ENCODE measurements at places on chromosomes 16 and 17.
A peak's percentile ranks its signal among the peaks of the same experiment; 100 is the strongest.

GRCh38 chr16:87729266-87729954 is 36.4 kb downstream of the KLHDC4 start:
- DNase-seq, result no peak

GRCh38 chr17:64270885-64271284 is 7.8 kb upstream of the TEX2 start:
- no peak for DNase-seq

DNA sequence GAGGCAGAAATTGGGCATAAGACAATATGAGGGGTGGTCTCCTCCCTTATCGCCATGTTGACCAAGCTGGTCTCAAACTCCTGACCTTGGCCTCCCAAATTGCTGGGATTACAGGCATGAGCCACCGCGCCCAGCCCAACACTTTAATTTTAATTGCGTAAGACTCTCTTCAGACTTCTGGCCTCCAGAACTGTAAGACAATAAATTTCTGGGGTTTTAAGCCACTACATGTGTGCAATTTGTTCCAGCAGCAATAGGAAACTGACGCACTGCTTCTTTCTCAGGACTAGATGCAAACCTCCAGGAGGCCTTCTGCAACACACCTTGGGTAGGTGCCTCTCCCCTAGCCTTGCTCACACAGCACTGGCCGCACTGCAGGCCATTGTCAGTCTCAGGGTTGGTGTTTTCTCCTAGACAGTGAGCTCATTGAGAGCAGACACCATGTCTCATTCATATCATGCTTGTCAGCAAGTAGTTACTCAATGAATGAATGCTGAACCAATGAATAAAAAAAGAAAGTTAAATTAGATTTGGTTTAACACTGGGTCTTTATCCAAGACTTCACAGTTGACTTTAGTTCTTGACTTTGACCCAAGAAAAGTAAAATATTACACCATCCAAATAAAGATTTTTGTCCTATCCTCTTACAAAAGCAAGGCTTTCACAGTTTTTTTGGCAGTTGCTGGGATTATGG is 5.5 kb upstream of the ACSF2 start:
- DNase-seq, result no peak

DNA sequence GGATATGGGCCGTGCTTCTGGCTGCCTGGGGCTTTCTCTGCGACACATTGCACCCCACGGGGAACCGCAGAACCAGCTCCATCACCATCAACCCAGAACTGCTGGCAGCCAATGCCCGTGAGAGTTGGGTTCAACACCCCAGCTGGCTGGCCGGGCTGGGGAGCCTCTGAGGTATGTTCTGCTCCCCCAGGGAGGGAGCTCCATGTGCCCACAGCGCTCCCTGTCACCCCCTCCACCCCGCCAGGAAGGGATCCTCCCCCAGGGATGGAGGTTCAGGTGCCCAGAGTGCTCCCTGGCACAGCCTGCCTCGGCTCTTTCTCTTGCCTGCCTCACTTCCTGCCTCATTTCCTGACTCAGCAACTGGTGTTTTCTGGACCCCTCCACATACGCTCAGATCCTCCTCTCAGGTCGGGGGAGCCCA is 24.2 kb upstream of the MPRIP start:
- no peak for DNase-seq

DNA sequence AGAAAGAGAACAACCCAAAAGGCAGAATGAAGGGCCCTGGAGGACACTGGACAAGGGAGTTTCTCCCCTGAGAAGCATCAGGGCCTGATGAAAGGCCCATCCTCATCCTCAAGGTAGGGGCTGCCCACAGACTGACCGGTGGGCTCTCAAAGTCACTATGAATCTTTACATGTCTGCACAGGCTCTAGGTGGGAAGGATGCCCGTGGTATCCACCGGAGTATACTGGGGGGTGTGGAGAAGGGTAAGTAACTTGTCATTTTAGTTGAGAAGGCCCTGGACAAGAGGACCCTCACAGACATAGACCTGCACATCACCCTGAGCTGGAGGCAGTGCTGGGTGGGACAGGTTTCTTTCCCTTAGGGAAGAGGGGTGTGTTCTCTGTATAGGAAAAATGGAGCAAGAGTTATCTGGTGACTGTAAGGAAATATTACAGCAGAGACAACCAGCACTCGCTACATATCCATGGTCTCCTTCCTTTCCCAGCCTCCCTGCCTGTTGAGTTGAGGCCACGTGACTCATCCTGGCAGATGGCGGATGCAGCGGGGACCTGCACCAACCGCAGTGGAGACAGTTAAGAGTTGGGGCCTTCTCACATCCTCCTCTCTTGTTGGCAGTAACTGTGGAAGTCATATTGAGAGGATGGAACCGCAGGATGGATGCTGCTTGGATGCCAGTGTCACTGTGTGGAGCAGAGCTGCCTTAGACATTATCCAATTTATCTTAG is 45.6 kb upstream of the KCNJ12 start:
- DNase-seq, result no peak

GRCh38 chr17:29126268-29126930 is 53.8 kb downstream of the MYO18A start:
- no peak for DNase-seq

- no peak for DNase-seq
Observed at GRCh38 chr16:72313903-72314302, 141.9 kb upstream of the PMFBP1 start.

GRCh38 chr17:83057397-83057761 is 22.0 kb upstream of the METRNL start:
- no peak for DNase-seq

- no peak for DNase-seq
Observed at GRCh38 chr17:53344778-53345177, 477.9 kb upstream of the KIF2B start.

GRCh38 chr16:89334988-89335802 is 117.7 kb downstream of the ZNF778 start:
- no peak for DNase-seq

DNA sequence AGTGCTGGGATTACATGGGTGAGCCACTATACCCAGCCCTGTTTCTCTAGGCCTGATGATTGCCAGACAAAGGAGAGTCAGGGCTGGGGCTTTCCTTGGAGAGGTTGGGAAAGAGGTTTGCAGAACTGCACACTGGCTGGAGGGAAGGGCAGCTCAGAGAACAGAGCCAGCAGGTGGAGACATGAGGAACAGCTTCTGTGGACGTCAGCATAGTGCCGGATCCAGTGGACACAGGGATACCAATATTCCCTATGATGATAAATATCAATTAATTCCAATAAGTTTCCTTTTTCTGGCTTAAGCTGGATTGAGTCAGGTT is 43.2 kb upstream of the SCNN1B start:
- DNase-seq, result no peak

- no peak for DNase-seq
Observed at GRCh38 chr17:42178817-42179216, 2.1 kb downstream of the KCNH4 start.

DNA sequence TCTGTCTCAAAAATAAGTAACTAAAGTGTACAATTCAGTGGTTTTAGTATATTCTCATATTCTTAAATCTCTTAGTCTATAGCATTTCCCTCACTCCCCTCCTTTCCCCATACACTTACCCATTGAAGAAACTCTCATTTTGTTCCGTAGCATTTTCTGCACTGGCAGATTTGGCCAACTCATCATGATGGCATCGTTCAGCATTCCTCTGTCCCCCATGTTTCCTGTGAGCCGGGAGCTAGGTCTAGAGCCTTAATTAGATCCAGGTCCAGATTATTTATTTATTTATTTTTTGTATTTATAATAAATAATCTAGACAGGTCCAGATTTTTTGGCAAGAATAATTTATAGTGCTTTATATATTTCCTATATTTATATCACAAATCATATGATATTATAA is 31.0 kb downstream of the HEATR3 start:
- DNase-seq, result peak; percentile 52

DNA sequence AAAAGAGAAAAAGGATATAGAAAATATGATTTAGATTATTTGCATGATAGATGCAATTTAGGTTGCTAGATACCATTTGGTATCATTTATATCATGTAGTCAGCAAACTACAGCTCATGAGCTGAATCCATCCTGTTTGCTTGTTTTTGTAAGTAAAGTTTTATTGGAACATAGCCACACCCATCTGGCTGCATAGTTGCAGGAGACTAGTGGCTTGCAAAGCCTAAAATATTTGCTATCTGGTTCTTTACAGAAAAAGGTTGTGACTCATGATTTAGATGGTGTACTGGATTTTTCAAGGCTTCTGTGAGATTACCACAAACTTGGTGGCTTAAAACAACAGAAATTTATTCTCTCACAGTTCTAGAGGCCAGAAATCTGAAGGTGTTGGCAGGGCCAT is 49.9 kb downstream of the MAP2K4 start:
- DNase-seq, result no peak

DNA sequence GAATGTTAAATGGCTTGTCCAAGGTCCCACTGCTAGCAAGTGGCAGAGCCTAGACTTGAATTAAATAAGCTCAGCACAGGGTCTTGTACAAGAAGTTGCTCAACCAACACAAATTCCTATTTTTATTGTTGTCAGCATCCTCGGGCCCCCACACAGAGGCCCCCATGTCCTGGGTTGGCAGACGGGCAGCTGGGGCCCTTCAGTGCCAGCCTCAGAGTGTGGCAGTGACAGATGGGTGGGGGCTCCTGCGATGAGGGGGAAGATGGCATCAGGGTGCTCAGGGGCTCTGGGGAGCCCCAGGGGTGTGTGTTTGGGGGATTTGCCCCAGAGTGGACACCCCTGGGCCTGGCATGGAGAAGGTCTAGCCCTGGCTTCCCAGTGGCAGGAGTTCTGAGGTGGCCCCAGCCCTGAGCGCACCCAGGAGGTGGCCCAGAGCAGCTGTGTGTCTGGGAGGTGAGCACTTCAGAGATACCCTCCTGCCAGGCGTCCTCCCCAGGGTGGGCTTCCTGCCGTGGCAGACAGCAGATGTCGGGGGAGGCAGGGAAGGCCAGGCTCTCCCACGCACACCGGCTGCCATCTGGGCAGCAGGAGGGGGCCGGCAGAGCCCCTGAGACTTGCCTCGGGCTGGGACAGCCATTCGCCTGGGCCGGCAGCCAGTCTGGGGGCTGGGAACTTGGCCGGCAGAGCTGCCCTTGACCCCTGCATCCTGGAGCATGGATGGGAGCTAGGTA is 150.8 kb downstream of the C16orf78 start:
- DNase-seq, result no peak

GRCh38 chr17:57991537-57991936 is 3.5 kb upstream of the VEZF1 start:
- no peak for DNase-seq

DNA sequence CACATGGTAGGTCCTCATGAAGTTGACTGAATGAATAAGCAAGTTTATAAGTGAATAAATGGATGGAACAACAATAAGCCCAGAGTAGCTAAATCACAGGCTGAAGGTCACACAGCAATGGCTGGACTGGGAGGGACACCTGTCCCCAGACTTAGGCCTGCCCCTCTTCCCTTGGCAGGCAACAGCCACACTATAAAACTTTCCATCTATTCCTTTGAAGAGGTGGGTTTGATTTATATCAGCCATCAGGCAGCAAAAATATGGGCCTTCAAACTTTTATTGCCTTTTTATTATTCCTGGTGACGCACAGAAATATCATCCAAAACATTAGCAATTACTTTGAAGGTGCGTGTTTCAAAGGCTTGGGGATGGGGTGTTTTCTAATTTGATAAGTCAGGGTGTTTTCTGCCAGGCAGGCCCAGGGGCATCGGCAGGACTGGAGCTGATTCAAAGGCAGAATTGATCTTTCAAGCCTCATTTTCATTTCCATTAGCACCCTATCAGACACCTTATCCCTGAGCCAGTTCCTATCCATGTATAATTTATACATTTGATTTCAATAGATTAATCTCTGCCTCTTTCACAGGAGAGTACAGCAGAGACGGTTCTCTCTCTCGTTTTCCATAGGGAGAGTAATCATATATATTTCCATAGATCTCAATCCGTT is 67.2 kb upstream of the LYRM9 start:
- DNase-seq, result no peak

DNA sequence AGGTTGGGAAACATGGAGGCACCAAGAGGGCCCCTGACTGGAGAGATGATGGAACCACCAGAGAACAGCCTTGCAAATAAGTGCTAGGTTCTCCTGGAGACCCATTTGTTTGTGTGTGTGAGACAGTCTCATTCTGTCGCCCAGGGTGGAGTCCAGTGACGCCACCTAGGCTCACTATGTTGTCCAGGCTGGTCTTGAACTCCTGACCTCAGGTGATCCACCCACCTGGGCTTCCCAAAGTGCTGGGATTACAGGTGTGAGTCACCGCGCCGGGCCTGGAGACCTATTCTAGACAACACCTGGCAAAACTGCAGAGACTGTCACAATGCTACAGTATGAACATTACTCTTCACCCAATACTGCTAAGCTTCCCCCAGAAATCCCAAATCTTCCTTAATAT is 1.5 kb downstream of the NPLOC4 start:
- no peak for DNase-seq

DNA sequence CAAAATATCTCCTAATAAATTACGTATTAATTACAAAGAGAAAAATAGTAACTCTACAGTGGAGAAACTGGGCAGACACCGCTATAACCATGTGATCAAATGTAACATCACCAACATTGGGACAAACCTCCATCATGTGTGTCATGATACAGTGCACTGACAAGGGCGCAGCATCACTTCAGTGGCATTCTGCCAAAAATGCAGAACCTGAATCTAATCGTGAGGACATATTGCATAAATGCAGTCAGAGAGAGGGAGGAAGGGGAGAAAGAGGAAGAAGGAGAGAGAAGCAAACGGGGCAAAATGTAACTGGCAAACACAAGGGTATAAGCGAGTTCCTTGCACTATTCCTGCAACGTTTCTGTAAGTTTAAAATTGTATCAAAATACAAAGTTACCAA is 74.2 kb upstream of the MARCHF10 start:
- DNase-seq, result no peak

DNA sequence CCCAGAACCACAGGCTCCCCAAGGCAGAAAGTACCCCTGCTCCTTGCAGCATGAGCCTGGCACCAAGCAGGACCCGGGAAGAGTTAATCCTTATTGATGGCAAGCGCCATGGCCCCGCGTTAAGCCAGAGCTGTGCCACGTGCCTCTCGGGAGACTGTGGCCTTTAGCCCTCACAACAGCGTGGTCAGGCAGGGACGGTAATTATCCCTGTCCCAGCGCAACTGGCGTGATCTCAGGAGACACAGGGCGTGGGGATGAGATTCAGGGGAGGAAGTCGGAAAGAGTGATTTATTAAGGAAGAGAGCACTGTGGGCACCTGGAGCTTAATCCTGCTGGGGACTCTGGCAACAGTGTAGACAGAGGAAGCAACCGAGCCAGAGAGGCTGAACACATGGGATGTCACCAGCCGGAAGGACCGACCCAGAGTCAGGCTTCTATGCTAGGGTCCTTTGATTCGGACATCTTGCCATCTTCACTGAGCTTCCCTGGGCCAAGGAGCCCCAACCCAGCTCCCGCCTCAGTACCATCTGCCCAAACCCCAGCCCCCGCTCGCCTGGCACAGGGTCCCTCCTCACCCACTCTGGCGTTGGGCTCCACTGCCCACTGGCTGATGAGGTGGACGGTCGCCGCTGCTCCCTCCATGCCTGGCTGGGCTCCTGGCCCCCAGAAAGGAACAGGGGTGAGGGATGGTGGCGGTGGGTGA is 16.9 kb downstream of the OTOP3 start:
- no peak for DNase-seq

GRCh38 chr17:37465069-37465616 is 24.5 kb upstream of the DUSP14 start:
- no peak for DNase-seq

All from AG09319 (cell line).